Activated CD4-positive, alpha-beta T cell treated with anti-CD3 and anti-CD28 coated beads for 36 hours (primary cell): ENCODE measurements at places on chromosomes 1 and 21. TPM values are rescaled to one million over a fixed set of nuclear protein-coding genes. Genes with fewer than 3 reads are reported as not detected.

DNA sequence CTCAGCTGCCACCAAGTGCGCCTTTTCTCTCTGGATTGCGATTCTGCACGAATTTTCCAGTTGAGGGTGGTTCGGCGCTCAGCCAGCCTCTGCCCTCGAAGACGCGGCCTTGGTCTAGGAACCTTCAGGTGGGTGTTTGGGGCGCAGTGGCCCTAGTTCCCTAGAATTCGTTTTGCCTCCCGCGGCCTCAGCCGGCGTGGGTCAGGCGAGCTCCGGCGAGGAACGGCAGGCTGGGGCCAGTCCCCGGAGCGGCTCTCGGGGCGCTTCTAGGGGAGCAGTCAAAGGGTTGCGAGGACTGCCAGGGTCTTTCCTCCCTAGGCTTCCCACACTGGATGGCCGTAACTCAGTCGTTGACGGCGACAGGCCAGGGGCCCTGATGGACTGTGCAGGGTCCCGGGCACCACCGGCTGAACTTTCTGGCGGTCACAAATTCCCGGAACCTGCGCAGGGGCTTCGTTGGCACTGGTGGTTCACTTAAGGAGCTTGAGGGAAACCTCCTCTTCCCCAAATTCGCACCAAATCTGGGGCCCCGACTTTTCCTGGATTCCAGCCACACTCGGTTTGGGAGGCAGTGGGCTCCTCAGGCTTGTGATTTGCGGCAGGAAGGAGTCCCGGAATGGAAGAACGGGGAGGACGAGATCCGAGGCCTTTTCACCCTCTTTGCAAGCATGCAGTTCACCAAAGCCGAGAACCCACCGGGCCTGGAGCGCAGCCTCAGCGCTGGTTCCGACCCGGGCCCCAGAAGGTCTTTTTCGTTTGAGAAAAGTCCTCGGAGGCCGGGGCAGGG, 1.2 kb downstream of the DMBX1 start:
- DNase-seq = no peak

MAP10 gene
- total RNA-seq = 1.4 TPM

DNA sequence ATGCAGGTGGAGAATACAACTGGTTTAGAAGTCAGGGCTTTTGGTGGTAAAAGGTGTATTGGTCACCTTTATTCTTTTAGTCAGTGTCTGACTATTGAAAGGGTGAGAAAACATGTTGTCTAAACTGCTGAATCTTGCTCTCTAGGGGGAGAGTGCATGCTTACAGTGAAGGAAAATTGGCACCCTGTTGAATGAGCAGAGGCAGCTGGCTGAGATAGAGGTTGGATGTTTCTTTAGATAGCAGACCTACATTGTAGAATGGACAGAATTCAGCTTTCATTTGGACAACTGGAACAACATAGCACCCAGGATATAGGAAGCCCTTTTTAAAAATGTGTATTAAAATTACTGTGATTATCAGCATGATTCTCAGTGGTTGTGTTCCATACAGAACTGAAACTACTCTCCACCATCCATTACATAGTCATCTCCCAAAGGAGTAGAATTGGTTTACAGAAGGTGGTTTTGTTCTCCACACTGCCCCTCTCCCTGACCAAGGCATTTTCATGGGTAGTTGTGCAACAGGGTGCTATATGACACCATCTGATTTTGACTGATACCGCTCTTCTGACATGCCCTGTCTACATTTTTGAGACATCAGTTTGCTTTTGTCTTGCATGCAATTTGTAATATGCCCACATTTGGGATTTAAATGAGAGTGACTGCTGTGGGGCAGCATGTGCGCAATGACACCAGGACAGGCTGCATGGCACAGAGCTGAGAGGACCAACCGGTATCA, 16.2 kb downstream of the RHOU start:
- DNase-seq = peak; percentile 24

DNA sequence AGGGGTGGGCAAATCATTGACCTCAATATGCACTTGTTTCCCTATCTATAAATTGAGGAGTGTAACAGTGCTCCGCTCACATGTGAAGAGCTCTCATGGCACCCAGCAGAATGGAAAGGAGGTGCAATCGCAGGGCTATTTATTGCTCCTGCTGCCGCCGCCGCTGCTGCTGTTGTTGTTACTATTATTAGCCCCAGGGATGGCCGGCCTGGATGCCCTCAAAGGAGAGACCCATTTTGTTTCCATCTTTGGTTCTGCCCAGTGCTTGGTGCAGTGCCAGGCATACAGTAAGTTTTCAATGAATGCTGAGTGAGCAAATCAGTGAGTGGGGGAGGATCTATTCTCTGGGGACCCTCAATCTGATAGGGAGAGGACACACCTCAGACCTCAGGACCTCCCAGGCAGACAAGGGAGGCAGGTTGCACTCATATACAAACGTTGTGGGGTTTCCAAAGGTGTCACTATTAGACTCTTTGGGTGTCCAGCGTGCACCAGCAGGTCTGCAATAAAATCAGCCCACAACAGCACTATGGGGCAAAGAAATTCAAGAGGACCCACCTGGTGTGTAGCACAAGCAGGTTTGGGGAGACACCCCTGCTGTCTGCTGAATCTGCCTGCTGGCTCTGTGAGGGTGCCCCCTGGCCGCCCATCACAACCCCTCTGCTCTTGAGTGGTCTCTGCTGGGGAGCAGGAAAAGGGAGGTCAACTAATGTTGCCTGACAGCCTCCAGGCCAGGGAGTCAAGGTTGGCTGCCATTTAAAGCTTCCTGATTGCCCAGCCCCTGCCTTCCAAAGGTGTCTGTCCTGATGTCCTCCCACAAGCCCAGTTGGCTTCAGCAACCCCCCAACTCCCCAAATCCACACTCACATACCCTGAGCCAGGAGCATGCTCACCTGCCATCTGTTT, 136.3 kb downstream of the ACTL8 start:
- no peak for DNase-seq

OR2L13 gene
- total RNA-seq = not detected

DNA sequence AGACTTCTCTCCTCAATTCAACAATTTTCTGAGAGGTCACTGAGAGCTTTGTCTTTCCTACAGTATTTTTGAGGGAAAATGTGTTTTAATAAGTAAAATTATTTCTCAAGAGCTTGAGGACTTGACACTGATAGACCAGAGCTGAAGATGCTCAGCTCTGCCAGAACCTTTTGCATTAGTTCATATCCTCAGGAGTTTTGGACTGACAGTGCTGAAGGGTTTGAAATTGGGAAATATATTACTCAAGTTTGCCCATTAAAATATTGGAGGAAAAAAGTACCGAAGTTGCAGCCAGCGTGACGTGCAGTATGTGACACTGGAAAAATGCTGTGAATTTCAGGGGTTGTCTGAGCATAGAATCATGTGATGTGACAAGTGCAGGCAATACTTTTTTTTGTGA, 346.6 kb upstream of the DPYD start:
- no peak for DNase-seq

DNA sequence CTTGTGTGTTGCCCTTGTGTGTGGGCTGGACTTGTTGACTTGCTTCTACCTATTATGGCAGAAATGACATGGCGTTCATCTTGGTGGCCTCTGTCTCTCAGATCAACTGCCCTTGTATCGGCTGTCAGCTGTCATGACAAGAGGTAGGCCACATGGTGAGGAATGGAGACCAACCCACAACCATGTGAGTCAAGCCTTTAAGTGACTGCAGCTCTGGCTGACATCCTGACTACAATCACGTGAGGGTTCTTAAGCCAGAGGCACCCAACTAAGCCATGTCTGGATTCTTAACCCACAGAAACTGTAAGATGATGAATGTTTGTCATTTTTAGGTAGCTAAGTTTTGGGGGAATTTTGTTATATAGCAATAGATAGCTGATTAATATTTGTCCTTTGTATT, 82.1 kb downstream of the KCND3 start:
- DNase-seq = peak; percentile 14

DNA sequence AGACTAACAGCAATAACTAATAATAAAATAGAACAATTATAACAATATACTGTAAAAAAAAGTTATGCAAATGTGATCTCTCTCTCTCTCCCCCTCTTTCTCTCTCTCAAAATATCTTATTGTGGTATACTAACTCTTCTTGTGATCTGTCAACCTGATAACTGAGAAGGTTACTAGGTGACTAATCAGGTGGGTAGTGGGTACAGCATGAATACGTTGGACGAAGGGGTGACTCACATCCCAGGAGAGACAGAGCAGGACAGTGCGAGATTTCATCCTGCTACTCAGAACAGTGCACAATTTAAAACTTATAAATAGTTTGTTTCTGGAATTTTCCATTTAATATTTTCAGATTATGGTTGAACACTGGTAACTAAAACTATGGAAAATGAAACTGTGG, 257.5 kb downstream of the LRRC40 start:
- DNase-seq = no peak
